ENCODE measurements at places on chromosomes 1 and 21. TPM values are rescaled to one million over a fixed set of nuclear protein-coding genes. Genes with fewer than 3 reads are reported as not detected.

Gene REG4
- total RNA-seq: not detected

Gene PHACTR4
- total RNA-seq: 18.1 TPM

Gene BMP8A
- total RNA-seq: not detected

Gene C1orf210
- 3.9 TPM for total RNA-seq

Gene RBM11
- total RNA-seq: 0.35 TPM

Gene NR0B2
- not detected for total RNA-seq

Gene PGBD5
- 4.2 TPM for total RNA-seq

Gene SH2D1B
- not detected for total RNA-seq

Gene SPRR1B
- 2,304 TPM for total RNA-seq

Gene SERPINC1
- not detected for total RNA-seq

Gene LCE1D
- total RNA-seq: not detected

Gene OR2L8
- not detected for total RNA-seq

Gene LPAR3
- 25.7 TPM for total RNA-seq

Gene SLC45A3
- total RNA-seq: 6.2 TPM

Gene CCDC190
- total RNA-seq: not detected

Gene RPE65
- not detected for total RNA-seq

Gene TMEM82
- total RNA-seq: not detected

Gene FALEC
- total RNA-seq: not detected

Gene RNU1-2
- under 0.01 TPM for total RNA-seq

Gene DCST2
- total RNA-seq: not detected

Gene ALPL
- not detected for total RNA-seq

Gene HMCN1
- 1.3 TPM for total RNA-seq

Gene TRIM62
- total RNA-seq: 7.3 TPM

Gene OR2L5
- total RNA-seq: not detected

Gene LHX8
- not detected for total RNA-seq

Gene DNMT3L
- not detected for total RNA-seq
